ENCODE measurements at places on chromosomes 3 and 15.

- DNase-seq: no peak
These were observed 156.1 kb downstream of the DIPK2A start for GRCh38 chr3:144127700-144128099.

DNA sequence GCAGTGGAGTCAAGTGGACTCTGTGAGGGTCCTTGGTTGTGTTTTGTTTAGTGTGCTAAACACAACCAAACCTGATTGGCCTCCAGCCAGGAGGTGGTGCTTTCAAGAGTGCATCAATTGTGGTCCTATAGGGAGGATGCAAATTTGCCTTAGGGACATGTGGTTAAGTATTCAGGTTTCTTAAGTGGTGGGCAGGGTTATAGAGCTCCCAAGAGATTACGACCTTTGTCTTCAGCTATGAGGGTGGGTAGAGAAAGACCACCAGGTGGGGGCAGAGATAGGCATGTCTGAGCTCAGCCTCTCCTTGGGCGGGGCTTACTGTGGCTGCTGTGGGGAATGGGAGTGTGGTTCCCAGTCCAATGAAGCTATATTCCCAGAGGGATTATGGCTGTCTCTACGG is 186.6 kb downstream of the SQOR start:
- no peak for DNase-seq

- peak; percentile 30 for DNase-seq
These were observed 96.6 kb downstream of the DNAJB8 start for GRCh38 chr3:128369881-128370642.

DNA sequence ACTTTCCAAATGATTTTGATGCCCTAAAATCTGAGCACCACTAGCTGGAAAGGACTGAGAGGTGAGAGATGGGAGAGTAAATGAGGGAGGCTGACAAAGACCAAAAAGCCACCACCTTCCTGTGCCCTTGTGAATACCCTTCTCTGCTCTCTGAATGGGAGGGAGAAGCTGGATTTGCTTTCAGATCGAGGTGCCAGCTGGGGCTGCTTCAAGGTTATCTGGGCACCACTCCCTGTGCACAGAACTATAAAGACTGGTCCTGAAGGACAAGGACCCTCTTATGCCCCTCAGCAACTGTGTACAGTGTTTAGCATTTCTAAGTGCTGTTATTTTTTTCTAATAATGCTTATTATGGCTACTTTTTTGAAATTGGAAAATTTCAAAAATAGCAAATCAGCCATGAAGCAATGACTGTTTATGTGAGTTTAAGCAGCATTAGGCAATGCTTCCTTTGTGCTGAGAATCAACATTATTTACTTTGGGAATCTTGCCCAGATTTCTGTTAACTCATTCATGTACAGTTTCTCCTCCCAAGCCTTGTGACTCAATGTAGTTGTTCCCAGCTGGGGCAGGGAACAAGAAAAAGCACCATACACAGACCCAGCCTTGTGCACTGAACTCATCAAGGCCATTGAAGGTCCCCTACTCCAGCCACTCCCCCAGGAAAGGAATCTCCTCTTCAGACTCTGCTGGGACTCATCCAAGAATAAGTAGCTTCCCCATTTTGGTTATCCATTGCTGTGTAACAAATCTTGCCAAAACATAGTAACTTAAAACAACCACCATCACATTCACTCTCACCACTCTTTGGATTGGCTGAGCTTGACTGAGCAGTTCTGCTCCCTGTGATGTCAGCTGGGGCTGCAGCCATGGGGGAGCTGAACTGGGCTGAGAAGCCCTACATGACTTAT is 37.3 kb upstream of the CDV3 start:
- DNase-seq: no peak
